RKO (cell line): ENCODE measurements at places on chromosomes 4 and X.

DNA sequence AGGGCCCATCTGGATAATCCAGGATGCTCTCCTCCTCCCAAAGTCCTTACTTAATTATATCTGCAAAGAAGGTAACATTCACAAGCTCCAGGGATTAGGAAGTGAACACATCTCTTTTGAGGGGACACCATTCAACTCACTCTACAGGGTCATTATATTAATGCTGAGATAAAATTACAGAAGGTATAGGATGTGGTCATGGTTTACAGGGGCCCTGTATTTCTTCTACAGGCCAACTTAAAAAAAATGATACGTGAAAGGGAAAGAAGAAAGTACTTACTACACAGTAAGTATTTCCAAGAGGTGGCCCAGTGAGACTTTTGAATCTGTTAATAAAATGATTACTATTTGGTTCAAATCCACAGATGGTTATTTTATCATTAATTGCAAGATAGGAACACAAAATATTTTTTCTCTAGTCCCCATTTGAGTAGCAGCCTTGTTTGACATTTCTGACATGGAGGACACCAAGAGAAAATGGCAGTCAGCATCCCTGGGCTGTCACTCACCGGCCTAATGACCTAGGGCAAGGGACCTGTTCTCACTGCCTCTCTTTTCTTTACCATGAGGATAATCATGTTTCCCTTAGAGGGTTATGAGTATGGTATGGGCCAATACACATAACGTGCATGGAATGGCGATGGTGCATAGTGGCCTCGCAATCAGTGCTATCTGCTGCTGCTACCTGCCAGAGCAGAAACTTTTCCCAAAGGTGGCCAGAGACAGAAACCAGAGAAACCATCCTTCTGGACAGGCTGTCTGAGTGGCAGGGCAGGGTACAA, 140.5 kb downstream of the PTTG2 start:
- no peak for DNase-seq

- DNase-seq = no peak
Measured at GRCh38 chr4:169231647-169232262, 39.0 kb downstream of the SH3RF1 start.

DNA sequence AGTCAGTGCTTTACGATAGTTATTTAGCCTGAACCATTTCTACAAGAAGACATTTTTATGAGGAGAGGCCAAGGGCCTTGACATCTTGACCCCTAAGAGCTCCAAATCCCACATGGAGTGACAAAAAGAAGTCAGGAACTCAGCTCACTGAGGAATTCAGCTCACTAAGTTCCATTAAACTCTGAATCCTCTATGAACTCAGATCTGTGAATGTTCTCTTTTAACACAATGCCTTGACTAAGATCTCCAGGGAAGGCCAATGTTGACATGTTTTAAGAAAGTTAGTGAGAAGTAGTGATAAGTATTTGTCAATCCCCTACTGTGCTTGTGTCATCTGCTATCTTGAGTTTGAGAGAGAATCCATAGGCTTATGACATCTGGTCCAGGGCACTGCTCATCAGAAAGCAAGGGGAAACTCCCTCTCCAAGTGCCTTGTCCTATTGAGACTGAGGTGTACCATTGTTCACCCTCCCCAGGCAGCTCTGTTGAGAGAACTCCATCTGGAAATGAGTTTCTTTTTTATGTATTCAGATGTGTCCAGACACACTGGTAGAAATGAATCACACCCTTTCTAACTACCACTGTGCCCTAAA, 68.7 kb upstream of the PCDH19 start:
- DNase-seq = no peak

DNA sequence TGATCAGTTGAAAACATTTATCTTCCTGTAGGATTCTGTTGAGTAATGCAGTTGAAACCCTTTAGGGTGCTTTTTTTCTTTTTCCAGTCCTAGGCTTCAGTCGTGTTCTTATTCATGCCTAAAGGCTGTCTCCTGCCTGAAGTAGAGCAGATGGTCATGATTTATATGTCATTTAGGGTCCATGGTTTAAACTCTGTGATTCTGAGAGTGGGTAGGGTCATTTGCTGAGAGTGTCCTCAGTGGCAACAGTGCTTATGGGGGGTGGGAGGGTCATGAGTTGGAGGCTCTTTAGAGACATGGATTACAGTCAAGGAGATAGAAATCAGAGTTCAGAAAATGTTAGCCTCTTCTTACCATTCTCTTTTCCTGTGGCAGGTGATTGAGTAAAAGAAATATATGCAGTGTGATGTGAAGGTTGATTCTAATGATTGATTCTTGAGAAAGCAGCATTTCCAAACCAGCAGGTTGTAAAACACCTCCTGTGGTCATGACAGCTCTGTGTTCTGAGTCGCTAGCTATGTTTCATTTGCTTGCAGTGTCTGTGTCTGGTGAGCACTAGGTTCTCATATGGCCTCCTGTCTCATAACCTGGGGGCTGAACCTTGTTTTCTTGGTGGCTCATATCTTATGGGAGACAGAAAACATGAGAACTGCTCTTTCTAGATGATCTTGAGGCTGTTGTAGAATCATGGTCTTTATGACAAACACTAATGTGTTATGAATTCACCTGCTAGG, 60.4 kb downstream of the JADE1 start:
- no peak for DNase-seq

GRCh38 chrX:45138525-45138924, 62.2 kb downstream of the DIPK2B start:
- no peak for DNase-seq

GRCh38 chrX:71106427-71106826, at the start of gene CXorf65:
Gene CXorf65, minus strand, starts transcription at chrX:71106740. Its CDS starts 184 bp downstream, at chrX:71106556.
- no peak for DNase-seq

- DNase-seq = no peak
Measured at GRCh38 chr4:36786519-36786918, 458.0 kb upstream of the NWD2 start.

- no peak for DNase-seq
Measured at GRCh38 chrX:43314525-43314924, 341.6 kb upstream of the MAOA start.

- peak; percentile 75 for DNase-seq
Measured at GRCh38 chr4:74794382-74795010, at the start of gene BTC. Gene BTC, minus strand, starts transcription at chr4:74794523. Its CDS starts 198 bp downstream, at chr4:74794325.

GRCh38 chrX:127112726-127113125, 293.2 kb downstream of the PRR32 start:
- DNase-seq = no peak

- DNase-seq = no peak
Measured at GRCh38 chr4:149709640-149710039, 106.0 kb downstream of the IQCM start.

GRCh38 chrX:148322906-148323305, 177.5 kb upstream of the AFF2 start:
- no peak for DNase-seq

GRCh38 chr4:8665406-8666360, 73.1 kb downstream of the CPZ start:
- DNase-seq = peak; percentile 28

- no peak for DNase-seq
Measured at GRCh38 chr4:86498863-86499166, 95.3 kb upstream of the PTPN13 start.

- peak; percentile 40 for DNase-seq
Measured at GRCh38 chr4:98150092-98150761, 7.0 kb upstream of the STPG2 start.

GRCh38 chr4:182447767-182448280, 204.6 kb downstream of the TENM3 start:
- DNase-seq = no peak

- DNase-seq = no peak
Measured at GRCh38 chr4:98682719-98683118, 24.3 kb upstream of the TSPAN5 start.

GRCh38 chrX:39309721-39310152, 508.5 kb downstream of the MID1IP1 start:
- no peak for DNase-seq

DNA sequence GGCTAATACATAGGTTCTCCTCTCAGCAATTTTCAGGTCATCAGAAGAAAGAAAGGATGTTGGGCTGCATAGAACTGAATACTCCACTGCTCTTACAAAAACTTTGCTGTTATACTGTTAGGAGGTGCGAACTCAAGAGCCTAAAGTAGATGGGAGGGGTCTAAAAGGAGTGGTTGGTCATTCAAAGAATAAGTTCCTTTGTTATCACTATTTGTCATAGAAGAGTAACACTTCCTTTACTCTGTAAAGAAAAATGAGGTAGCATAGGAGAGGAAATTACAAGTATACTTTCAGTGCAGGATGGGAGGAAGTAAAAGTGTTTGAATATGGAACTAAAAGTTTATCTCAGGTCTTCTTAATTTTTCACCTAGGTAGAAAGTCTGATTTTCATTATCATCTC, 61.5 kb downstream of the CCNI start:
- DNase-seq = no peak

- DNase-seq = no peak
Measured at GRCh38 chr4:67366311-67366861, 178.9 kb downstream of the CENPC start.

DNA sequence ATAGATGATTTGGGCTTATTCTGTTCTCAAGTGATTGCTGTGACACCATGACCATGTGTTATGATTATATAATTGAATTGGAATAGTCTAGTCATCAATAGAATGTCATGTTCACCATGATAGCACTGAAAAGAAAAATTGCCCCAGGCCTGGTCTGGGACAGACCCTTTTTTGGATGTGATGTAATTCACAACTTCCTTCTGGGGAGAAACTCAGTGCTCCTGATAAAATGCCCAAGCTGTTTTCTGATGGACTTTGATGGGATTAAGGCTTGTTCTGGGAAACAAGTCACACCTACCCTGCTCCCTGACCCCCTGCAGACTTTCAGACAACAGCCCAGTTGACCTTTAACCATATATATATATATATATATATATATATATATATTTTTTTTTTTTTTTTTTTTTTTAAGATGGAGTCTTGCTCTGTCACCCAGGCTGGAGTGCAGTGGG, 65.3 kb downstream of the RHOH start:
- DNase-seq = no peak

DNA sequence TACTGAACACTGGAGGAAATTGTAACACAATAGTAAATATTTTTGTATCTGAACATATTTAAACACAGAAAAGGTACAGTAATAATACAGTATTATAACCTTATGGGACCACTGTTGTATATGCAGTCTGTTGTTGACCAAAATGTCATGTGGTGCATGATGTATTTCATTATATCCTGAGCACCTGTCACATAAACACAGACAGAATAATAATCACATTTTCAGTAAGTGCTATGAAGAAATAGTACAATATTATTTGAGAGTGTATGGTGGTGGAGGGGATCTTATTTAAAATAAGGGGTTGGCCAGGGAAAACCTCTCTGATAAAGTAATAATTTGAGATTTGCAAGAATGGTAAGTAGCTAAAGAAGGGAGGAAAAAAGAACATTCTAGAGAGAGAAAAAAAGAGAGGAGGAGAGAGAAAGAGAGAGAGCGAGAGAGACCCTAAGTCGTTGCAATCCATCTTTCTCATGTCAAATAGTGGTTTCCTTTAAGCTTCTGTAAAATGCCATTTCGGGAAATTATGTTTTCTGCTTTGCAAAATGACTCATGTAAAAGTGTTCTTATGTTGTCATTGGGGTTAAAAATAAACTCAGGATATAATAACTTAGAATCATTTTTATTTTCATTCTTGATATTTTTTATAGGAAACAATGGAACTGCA, 19.3 kb upstream of the CLNK start:
- DNase-seq = no peak

DNA sequence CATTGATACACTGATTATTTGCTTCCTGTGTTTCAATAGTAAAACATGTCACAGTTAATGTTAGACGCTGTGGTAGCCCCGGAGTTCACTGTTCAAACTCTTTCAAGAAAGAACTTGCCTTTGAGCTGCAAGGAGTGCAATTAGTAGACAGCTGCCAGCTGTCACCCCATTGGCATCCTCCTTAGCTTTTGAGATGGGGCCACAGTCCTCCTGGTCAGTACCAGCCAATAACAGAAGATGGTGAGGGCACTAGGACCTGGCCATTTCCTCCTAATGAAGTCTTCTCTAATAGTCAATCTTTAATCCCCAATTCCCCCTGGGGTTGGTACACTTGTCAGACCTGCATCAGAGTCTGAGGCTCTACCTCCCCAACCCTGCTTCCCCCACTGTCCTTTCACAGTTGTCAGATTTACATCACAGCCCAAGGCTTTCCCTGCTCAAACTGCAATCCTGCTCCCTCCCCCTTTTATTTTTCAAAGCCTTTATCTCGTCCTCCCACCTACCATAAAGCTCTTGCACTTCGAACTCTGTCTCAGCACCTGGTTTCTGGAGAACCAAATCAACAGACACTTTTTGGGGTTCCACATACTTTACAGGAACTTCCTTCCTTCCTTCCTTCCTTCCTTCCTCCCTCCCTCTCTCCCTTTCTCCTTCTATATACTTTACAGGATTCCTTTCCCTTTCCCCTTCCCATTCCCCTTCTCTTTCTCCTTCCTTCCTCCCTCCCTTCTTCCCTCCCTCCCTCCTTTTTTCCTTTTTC, 182.0 kb downstream of the RASL11B start:
- no peak for DNase-seq

DNA sequence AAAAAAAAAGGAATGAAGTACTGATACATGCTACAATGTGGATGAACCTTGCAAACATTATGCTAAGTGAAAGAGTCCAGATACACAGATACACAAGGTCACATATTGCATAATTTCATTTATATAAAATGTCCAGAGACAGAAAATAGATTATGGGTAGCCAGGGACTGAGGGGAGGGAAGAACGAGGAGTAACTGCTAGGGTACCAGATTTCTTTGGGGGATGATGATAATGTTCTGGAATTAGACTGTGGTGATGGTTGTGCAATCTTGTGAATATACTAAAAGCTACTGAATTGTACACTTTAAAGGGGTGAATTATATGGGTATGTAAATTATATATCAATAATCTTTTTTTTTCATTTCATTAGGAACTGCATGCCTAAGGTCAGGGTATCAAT, 20.8 kb upstream of the AP1AR start:
- DNase-seq = no peak

GRCh38 chr4:113525521-113525920, 236.0 kb downstream of the CAMK2D start:
- DNase-seq = no peak

DNA sequence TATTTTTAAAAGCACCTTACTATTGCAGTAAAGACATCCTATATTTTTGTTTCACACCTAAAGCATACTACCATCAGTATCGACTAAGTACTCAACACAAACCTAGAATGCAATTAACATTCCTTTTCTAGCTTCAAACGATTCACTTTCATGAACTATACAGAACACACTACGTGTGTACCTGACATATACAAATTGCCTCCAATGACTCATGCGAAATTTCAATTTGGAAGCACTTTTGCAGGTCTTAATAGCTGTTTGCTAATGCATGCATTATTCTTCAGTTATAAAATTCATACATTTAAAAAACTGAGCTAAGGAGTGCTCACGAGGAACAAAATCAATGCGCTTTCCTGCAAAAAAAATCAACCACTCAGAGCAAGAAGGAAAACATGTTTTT, 19.7 kb upstream of the GPM6B start:
- no peak for DNase-seq

- no peak for DNase-seq
Measured at GRCh38 chrX:9370893-9371292, 94.0 kb upstream of the TBL1X start.

DNA sequence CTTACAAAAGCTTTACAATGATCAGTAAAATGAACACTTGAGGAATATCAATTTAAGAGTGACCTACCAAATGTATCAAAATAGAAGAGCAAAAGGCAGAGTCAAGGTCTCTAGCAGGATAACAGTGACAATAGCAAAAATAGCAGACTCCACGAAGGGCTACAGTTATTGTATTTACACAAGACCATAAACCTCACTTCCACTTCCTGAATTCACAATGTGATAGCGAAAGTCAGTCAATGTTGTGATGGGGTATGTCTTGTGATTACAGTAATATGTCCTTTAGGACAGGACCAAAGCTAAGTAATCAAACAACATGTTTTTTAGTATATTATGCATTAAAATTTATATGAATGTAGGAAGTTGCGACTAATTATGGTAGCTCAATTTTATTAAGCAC, 139.6 kb downstream of the IQCM start:
- no peak for DNase-seq
